ENCODE measurements at places on chromosomes 4 and X.

GRCh38 chrX:20412871-20413486 is 146.3 kb upstream of the RPS6KA3 start:
- DNase-seq: no peak

DNA sequence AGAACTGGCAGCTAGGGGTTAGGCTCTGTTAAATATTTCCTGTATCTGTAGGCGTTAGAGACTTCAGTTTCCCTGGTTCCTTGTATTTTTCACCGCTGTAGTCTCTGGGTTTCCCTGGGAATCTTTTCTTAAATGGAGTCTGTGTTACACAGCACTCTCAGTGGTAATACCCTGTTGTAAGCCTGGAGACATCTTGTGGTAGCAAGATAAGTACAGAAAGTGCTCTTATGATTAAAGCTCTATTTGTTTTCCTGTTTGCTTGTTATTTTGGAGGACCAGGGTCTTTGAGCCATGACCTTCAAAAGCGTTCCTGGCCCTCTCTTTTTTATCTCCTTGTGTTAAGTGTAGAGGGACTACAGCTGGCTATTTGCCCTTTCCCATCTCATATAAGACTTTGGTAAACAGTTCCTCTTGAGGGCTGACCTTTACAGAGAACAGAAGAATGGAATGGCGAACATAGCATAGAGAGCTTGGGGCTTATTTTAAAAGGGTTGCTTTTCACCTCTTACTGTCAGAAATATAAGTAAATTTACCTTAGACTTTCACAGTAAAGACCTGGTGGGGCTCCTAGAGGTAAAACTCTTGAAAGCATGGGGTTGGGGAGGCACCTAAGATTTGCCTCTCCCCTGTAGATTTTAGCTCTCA is 782.5 kb downstream of the FAT4 start:
- no peak for DNase-seq

DNA sequence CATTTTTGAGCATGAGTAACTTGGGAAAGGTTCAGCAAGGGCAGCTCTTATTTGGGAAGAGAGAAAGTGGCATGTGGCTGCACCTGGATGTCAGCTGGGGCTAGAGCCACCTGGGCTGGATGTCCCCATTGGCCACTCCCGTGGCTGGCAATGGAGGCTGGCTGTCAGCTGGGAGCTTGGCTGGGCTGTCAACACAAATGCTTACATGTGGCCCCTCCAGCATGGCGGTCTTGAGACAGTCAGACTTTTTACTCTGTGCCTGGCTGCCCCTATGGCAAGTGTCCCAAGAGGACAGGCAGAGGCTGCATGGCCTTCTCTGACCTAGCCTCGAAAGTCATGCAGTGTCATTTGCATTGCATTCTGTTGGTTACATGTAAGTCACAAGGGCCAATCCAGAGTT is 99.6 kb downstream of the FAM53A start:
- no peak for DNase-seq

- DNase-seq: no peak
These were observed 1175.6 kb downstream of the TECRL start for GRCh38 chr4:63233671-63234070.

DNA sequence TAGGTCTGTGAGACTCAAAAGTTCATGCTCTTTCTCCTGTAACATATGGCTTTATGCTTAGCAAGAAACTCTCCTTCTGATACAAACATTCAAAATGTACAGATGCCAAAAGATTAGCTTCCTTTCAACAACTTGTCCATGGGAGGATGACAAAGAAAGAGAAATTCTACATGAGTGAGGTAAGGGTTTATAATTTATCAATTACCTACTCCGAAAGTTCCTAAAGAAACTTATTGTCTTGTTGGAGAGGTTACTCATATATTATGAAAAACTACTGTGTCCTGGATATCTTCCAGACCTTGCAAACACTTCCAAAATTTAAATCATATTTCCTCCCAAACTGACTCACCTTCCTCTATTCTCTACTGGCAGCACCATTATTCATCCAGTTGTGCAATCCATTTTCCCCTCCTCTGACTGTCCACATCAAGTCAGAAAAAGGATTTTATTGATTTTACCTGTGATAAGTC is 65.1 kb downstream of the ENPEP start:
- DNase-seq: peak; percentile 93

- no peak for DNase-seq
These were observed 40.8 kb downstream of the STK26 start for GRCh38 chrX:132063862-132064261.

- DNase-seq: no peak
These were observed 19.3 kb upstream of the DUSP9 start for GRCh38 chrX:153627675-153628111.

GRCh38 chr4:165504184-165504583 is 125.4 kb downstream of the CPE start:
- no peak for DNase-seq

Measured in iris pigment epithelial cell (primary cell).